ENCODE measurements at places on chromosomes 4 and X.

GRCh38 chr4:2560167-2560566 is 23.7 kb downstream of the FAM193A start:
- no peak for DNase-seq

DNA sequence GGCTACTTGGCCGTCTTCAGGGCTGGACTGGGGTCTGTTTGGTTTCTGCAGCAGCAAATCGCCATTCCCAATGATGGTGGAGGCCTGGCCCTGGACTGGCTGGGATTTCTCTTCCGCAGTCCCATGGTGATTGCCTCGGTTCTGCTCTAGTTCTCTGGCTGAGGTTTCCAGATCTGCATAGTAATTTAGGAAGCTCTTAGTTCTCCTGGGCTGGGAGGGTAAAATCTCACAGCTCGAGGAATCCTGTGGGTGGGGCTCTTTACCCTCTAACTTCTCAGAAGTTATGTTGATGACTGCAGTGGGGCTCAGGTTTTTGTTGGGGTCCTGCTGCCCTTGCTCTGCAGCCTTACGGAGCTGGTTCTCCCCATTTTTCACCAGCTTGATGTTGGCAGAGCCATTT is 200.6 kb downstream of the APBB2 start:
- no peak for DNase-seq

DNA sequence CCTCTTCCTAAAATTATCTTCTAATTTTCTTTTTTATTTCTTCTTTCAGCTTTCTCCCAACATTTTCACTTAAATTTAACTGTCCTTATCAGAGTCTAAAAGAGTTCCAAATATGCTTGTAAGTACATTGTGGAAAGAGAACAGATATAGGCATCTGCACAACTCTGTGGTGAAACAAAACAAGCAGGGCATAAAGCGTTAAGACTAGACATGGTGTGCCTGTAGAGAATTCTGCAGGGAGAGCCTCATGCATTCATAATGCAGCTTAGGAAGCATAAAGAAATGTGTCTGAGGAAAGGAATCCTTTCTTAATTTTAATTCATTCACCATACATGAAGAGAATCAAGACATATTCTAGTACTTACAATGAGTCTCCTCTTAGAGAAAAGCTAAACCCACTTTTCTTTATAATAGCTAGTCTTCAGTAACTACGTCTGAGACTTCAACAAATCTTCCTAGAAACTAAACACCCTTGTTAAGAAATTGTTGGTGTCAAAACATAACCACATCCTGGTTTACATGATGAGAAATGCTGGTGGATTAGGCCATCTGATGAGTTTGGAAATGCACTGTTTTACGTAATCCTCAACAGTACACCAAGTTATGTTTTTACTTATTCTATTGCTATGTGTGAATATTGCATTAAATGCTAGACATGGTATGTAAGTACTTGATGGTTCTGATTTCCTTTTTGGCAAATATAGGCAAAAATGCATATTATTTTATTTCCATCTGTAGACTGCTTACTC is 307.8 kb upstream of the GIMD1 start:
- no peak for DNase-seq

DNA sequence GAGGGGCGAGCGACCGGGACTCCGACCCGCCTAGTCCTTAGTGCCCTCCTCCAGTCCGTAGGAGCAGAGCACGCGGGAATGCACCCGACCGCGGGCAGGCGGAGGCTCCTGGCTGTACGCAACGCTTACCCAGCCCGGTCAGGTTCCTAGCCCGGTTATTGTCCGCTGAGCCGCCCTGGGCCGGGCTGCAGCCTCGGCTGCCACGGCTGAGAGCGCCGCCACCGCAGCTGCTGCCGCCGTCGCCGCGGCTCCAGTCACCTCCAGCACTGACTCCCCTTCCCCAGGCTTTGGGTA is at the start of gene AMER1:
Gene AMER1, minus strand, starts transcription at position 268 of the 294 bp plus-strand sequence. CDS start 12,422 bp downstream, outside the sequence.
- no peak for DNase-seq

GRCh38 chr4:87633243-87633642 is 16.8 kb upstream of the DMP1 start:
- no peak for DNase-seq

GRCh38 chr4:181874602-181875001 is 368.6 kb upstream of the TENM3 start:
- DNase-seq, result no peak

DNA sequence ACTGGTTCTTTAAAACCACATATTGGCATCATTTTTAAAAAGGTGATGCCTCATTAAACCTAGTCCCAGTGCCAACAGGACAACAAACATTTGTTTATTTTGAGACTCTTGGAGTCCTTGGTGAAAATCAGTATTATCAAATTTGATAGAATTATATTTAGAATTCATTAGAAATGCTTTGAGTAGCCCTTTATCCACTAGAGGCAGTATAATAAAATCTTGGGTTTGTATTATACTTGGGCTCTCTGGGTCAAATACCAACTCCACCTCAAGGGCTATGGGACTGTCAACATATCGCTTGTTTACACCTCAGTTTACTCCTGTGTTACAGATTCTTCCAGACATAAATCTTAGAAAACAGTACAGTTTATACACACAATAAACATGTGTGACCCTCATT is 335.7 kb upstream of the FSTL5 start:
- DNase-seq, result no peak

- no peak for DNase-seq
Observed at GRCh38 chrX:109533631-109534030, 3.0 kb upstream of the NXT2 start.

DNA sequence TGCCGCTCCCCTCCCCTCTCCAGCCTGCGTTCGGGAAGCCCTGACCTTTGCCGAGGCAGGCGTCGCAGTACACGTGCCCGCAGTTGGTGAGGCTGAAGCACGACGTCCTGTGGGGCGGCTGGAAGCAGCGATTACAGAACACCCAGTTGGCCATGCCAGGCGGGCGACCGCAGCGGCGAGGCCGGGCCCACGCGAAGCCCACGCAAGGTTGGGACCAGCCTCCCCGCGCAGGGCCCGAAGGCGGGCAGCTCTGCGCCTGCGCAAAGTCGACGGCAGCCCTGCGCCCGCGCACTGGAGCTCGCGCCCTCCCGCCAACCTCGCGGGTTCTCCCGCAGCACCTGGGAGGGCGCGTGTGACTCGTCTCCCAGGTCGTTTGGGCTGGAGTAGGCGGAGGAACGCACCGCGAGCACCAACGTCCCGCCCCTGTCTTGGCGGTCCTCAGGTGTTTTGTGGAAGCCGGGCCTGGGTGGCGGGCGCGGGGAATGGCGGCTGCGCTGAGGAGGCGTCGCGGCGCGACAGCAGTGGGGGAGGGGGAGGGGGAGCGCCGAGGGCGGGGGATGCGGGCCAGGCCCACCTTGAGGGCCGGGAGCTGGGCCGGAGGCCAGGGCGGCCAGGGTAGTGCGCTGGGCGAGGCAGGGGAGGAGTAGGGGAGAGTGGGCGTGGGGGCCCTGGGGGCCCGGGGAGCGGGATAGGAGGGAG is at the start of gene RNF212:
Gene RNF212, minus strand, starts transcription at position 254 of the 699 bp plus-strand sequence. Its CDS starts 100 bp downstream, at position 154.
- peak; percentile 33 for DNase-seq

GRCh38 chr4:101762025-101762424 is 28.5 kb upstream of the BANK1 start:
- DNase-seq, result no peak

GRCh38 chrX:7272346-7272745 is 124.4 kb upstream of the PUDP start:
- DNase-seq, result no peak

DNA sequence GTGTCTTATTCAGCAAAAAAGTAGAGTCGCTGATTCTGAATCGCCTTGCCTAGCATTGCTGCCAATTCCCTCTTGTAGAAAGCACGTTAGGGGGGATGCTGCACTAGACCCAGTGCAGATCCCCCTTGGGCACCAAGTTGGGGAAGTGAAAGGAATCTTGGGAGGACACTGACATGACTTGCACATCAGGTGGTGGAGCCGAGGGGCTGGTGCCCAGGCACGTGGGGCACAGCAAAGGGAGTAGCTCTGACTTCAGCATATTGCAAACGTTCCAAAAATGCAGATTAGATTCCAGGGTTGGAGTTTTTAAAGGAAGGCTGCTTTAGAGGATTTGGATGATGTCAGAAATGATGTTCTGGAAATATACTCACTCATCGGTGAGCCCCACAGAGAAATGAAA is 47.4 kb upstream of the GPM6B start:
- DNase-seq, result no peak

- no peak for DNase-seq
Observed at GRCh38 chr4:157741642-157742041, 431.2 kb downstream of the GASK1B start.

DNA sequence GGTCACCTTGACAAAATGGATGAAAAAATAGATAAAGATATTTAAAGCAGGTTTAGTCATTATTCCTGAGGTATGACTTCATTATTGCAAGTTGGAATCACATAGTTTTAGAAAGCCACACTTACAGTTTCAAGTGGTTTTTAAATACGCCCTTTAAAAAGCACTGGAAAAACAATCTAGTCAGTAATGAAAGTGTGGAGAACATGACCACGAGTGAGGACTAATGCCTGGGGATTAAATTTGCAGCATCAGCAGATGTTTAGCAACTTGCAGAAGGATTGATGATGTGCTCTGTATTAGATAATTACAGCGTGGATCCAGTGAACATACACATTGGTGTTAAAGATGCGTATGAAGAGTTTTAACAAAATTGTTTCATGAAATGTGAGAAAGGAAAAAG is 5.9 kb downstream of the SPARCL1 start:
- DNase-seq, result no peak

- no peak for DNase-seq
Observed at GRCh38 chr4:137361756-137362470, 170.4 kb downstream of the PCDH18 start.

GRCh38 chr4:150315691-150316090 is 237.4 kb downstream of the DCLK2 start:
- no peak for DNase-seq

DNA sequence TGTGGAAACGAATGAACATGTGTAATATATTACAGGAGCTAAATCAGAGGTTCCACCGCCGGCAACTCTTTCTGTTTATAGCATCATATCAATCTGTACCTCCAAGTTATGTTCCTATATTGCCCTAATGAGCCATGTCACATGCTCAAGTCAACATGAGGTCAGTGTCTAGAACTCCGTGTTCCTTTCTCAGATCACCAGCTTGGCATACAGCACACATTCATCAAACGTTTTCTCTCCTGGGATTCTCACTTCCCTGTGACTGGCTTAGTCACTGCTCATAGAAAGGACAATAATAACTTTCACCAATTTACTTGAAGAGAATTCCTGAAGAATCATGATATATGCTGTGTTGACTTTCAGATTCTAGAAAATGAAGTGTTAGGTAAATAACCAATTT is 532.0 kb upstream of the SPANXN1 start:
- DNase-seq, result no peak

DNA sequence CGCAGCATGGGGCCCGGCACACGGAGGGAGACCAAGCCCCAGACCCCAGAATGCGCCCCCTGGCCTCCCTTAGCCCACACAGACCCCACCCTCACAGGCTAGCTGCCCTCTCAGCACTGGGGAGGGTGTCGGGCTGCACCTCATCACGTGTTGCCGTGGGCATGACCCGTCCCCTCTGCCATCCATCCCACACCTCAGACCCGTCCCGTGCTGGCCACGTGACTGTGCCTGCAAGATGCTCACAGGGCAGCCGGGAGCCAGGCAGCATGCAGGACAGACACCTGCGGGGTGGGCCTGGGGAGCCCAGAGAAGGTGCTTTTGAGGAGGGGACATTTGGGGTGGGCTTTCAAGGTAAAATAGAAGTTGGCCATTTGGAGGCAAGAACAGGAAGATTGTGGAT is 4.8 kb downstream of the MSANTD1 start:
- DNase-seq, result no peak

- no peak for DNase-seq
Observed at GRCh38 chr4:180940680-180941079, 1302.5 kb upstream of the TENM3 start.

DNA sequence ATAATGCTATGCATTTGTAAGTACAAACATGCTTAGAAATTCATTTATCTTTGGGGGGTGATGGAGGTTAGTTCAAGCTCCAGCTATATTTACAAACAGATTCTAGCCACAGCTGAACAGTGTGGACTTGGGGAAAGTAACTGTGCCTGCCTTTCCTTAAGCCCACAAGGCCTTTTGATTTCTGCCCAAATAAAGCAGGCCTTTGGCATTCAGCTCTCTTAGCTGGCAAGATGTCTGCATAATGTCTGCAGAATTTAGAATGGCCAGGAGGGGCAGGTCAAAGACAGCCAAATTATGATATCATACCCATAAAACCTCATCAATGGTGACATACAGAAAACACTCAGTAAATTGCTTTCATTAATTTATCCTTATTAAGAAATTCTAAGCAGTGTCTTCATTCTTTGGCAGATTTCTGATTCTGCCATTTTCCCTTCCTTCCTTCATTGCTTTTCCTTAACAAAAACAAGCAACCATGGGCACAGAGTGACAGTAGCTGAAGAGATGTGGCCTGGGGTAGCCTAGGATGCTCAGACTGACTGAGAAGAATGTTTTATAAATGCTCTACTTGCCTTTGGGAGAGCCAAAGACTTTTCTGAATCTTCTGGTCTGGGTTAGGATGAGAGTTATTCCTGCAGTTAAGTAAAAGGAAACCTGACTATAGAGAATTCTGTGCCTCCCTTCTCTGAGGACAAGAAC is 538.7 kb upstream of the NR3C2 start:
- DNase-seq, result no peak

- DNase-seq, result no peak
Observed at GRCh38 chr4:153341575-153342090, 2.9 kb upstream of the MND1 start.

Data from activated CD4-positive, alpha-beta T cell treated with anti-CD3 and anti-CD28 coated beads, Interleukin-2, amount 10 ng/mL, durations not matched to agents 7 days and 5 days (primary cell).